ENCODE measurements at places on chromosomes 3 and 15.

- DNase-seq = no peak
Measured at GRCh38 chr3:147301781-147302180, 104.6 kb downstream of the ZIC4 start.

DNA sequence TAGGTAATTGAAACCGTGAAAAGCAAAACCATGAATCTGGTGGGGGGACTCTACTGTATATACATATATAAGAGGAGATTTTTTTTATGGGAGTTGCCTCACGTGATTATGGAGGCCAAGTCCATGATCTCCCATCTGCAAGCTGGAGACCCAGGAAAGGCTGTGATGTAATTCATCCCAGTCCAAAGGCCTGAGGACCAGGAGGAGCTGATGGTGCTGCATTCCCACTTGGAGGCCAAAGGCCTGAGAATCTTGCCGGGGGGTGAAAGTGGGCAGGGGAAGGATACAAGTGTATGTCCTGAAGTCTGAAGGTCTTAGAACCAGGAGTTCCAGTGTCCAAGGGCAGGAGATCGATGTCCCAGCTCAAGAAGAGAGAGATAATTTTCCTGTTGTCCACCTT is 37.1 kb upstream of the CEMIP start:
- DNase-seq = no peak

DNA sequence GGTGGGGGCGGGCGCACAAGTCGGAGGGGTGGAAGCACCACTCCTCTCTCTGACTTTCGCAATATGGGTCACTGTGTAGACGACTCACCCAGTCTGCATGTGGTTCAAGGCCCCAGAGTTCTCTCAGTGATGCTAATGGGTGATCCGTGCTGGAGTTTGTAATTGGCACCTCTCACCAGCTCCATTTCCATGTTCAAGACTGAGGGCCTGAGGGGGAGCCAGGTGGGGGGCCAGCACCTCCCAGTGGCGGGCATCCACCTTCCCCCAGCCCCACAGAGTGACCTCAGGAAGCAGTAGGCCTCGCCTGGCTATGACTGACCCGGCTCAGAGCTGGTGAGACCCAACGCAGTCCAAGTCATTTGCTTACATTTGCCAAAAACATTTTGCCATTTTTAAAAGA is 230.0 kb upstream of the ST8SIA2 start:
- DNase-seq = no peak

DNA sequence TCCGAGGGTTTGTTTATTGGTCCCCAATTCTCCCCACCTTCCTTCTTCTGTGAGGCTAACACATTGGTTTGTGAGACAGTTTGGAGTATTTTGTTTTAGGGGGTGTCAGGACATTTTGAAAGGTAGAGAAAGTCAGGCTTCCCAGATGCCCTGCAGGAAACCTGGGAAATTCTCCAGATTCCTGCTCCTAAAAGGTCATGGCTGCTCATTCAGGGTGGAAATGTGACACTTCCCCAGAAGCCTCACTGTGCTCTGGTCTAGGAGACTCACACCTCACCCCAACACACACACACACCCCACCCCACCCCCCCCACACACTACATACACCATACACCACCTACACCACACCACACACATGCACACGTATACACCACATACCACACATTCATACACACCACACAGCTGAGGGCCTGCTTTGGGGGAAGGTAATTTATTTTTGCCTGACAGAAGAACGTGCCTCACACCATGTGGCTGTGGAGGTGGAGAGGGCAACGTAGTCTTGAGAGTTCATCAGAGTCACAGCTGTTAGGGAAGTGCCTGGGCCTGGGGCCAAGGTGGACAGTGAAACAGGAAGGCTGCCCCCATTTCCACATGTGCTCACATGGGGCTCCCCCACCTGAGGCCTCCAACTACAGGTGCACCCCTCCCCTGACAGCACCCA is 40.4 kb upstream of the LIMD1 start:
- peak; percentile 40 for DNase-seq

DNA sequence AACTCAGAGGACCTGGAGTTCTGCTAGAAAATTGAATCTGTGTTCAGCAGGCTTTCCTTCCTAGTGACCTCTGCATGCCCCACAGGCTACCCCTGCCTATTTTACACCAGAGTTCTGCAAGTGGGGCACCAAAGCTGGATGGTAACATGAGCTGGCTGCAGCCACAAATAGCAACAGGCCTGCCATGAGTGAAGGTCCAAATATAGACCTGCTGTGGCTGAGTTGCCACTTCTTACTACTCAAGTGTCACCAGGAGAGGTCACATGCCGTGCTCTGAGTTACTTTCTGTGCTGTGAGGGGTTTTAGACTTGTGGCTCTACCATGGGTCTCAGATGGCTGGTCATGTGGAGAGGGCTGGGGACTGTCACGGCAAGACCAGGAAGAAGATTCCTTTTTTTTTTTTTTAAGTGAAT is at the start of gene FSD2:
TSS of gene FSD2 (minus strand) at position 76 of the 413 bp plus-strand sequence. CDS start 18,679 bp downstream, outside the sequence.
- DNase-seq = no peak

- DNase-seq = no peak
Measured at GRCh38 chr15:30992249-30992864, 929 bp upstream of the MTMR10 start.

DNA sequence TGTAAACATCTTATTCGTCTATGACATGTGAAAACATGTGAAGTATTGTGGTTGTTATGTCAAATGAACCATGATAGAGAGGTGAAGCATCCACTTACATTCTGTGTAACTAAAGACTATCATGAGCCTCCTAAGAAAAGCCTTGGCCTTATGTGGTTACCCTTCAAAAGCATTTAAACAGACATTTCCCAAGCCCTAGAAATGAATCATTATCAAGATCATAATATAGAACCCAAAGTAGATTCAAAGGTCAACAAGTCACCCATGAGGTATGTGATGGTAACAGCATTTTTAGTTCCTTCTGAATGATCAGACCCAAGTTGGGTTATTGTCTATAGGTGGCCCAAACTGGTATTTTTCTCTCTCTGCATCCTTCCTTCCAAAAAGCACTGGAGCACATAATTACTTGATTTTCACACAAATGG is 408.0 kb downstream of the TBL1XR1 start:
- no peak for DNase-seq

DNA sequence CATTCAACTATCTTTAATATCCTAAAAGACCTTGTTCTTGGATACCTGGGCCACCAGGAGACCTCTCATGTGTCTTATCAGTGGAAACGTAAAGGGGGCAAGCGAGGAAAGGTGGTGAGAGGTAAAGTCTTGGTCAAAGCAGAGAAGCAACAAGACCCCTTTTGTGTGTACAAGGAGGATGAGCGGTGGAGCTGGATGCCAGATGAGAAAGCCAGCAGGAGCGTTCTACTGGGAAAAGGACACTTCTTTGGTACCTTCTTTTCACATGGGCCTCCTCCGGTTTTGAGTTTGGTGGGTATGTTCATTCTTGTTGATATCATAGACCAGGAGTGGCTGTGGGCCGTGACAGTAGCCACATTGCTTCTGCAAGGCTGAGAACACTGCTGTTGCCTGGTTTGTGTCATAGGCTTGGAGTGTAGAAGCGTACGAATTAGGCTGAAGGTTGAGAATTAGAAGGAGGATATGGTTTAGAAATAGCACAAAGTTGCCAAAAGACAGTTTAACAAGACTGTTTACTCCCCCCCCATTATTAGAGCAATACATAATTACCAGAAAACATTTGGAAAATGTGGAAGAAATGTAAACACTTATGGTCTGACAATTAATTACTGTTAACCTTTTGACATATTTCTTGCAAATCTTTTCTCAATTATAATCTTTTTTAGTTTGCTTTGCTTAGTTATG is 46.8 kb upstream of the VILL start:
- DNase-seq = no peak

GRCh38 chr3:23490459-23490858 is 287.3 kb downstream of the UBE2E2 start:
- DNase-seq = peak; percentile 71

GRCh38 chr3:114417675-114418074 is 123.8 kb downstream of the TIGIT start:
- no peak for DNase-seq

DNA sequence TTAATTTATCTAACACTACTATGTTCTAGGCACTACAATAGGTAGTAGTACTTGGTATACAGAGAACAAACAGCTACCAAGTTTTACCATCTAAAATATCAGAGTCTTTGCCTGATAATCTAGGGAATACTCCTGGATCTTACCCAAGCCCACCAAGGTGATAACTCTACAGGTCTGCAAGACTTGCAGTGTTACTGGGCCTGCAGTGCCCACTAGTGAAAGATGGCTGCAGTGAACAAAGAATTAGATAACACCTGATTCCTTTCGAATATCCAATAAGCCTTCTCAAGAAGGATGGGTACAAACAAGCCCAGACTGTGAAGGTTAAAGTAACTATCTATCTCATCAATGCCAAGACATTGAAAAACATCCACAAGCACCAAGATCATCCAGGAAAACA is 317.0 kb upstream of the DCBLD2 start:
- DNase-seq = no peak

All from inflammatory macrophage treated with lipopolysaccharide for 4 hours (primary cell).